ENCODE measurements at places on chromosomes 13 and 19.

DNA sequence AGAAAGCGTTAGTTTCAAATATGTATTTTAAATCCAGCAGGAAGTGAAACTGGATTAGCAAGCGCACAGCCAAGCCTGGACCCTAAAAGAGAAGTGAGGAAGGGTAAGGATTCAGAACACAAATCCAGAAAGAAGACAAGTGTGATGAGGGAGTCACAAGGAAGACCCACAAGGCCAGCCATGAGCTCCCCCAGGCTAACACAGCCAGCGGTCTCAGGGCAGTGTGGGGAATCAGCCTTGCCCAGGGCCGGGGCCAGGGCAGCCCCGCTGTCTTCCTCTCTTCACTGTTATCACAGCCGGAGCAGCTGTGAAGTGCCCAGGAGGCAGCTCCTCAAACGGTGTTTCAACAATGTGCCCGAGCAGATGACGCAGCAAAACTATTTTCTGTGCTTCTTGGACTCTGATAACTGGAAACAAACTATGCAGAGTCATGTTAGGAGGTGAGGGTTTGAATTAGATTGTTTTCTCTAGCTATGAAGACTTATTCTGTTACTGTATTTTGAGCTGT is 12.2 kb upstream of the CDC16 start:
- DNase-seq = no peak

- no peak for DNase-seq
Observed at GRCh38 chr19:35404879-35405622, 34.2 kb downstream of the GPR42 start.

DNA sequence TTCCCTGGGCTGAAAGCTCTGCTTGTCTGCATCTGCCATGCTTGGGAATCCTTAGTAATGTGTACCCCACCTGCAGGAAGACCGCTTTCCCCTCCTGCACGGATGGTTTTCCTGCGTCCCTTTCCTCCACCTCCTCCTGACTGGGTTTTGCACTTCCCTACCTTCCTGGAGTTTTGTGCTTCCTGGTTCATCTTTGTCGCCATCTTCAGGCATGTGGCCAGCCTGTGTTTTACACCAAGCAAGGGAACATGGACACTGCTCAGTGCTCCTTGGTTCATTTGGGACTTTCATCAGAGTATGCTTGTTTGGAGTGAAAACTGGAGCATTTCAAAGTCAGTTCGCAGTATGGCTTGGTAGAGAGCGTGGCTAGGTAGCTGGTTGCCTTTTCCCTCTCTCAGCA is 30.7 kb downstream of the ERICH6B start:
- no peak for DNase-seq

- DNase-seq = no peak
Observed at GRCh38 chr19:45496349-45496953, 396 bp downstream of the RTN2 start.

- DNase-seq = no peak
Observed at GRCh38 chr19:53915000-53915399, 5.9 kb downstream of the CACNG7 start.

DNA sequence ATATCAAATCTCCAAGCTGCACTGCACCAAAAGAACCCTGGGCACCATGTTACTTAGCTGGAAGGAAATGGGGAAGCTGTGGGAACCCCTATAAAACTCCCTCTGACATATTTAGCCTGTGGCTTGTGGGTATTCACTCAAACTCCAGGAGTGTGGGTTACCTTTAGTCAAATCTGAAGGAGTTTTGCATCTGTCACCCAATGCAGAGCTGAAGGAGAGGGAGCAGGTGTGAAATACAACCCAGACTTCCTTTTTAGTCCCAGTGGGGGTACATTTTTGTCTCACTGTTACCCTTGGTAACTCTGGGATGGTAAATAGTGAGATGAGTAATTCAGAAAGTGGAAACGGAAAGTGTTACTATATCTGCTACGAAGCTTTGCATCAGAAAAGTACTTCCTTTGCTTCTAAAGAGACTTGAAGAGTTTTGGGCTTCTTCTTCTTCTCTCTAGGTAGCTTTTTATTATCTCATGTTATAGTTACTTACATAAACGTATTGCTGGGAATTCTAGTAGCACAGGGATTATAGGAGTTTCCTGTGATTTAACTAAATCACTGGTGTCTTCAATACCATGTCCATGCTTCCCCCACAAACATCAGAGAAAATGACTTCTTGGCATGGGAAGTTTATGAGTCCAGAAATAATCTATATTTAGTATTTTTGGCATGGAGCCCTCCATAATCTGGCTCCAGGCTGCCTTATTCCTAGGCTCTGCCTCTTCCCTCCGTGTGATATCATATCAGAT is 105.9 kb downstream of the AKAP11 start:
- no peak for DNase-seq
